ENCODE measurements at places on chromosomes 13 and 19.
A peak's percentile ranks its signal among the peaks of the same experiment; 100 is the strongest.

DNA sequence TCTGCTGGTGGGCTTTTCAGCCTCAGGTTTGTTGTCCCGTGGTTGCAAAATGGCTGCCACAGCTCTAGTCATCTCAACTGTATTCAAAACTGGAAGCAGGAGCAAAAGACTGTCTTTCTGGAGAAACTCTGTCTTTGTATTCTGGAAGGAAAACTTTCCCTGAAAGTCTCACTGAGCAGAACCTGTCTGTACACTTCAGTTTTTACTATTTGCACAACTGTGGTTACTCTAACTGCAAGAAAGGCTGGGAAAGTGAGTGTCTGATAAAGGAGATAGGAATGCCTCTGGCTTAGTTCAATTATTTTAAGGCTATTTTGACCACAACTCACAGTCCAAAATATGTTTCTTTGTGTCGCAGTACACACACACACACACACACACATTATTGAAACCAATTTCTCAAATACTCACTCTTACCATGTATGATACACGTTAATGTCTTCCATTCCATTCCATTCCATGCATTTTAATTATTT lies 49.7 kb upstream of the EHD2 start:
- DNase-seq = no peak

- DNase-seq = no peak
Measured at GRCh38 chr13:44899967-44900366, 89.3 kb downstream of the NUFIP1 start.

- DNase-seq = no peak
Measured at GRCh38 chr13:59279028-59279427, 884.7 kb downstream of the DIAPH3 start.

GRCh38 chr19:20472854-20473253 lies 92.7 kb downstream of the ZNF737 start:
- no peak for DNase-seq

- DNase-seq = no peak
Measured at GRCh38 chr13:111661776-111662175, 341.3 kb downstream of the TEX29 start.

DNA sequence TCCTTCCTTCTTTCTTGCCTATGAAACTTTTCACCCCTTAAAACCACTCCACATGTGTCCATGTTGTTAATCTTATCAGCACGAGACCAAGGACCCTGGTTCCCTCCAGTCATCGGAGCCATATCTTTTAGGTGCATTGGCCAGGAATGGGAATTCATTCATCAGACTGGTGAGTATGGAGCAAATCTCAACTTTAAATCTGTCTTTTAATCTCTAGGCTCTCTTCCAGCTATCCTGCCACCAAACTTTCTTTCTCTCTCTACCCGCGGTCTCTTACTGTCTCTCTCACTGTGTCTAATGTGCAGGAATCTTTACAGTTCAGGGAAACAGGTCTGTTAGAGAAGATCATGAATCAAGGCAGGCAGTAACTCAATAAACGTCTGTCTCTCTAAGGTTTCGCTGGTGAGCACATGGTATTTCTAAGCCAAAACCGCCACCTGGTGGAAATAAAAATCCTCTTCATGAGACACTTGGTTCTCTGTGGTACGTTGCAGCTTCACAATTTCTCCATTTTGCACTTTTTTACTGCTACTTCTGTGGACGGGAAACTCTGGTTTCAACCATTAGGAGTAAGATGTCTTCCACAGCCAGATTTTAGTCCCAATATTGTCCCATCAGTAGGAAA lies 16.1 kb downstream of the LGALS16 start:
- no peak for DNase-seq

DNA sequence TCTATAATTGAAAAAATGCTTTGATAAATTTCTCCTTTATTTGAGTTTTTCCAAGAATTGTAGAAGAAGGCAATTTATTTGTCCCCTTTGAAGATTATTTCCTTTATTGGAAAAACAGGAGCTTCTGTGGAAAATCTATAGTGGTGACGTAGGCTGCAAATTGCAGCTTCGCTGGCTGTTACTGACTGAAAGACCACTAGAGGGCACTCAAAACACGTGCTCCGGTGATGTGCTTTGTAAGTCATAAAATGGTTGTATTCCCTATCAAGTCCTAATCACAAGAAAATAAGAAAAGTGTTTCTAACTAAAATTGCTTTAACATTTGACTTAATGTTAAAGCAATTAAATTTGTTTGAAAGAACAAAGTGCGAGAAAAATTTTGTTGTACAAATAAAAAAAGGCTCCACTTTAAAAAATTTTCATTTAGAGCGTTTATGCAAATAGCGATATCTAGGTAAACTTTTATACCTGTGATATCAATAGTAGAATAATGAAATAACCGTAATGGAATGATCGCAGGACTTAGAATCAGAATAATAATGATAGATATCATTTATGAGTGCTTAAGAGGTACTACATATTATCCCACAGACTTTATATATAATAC lies 638.2 kb upstream of the SPRY2 start:
- no peak for DNase-seq

GRCh38 chr19:1064661-1065605 lies 2.0 kb upstream of the ARHGAP45 start:
- DNase-seq = peak; percentile 49

- DNase-seq = no peak
Measured at GRCh38 chr19:15452111-15453047, 2.6 kb upstream of the WIZ start.

- no peak for DNase-seq
Measured at GRCh38 chr13:89514534-89515312, 1832.8 kb upstream of the MIR17HG start.

DNA sequence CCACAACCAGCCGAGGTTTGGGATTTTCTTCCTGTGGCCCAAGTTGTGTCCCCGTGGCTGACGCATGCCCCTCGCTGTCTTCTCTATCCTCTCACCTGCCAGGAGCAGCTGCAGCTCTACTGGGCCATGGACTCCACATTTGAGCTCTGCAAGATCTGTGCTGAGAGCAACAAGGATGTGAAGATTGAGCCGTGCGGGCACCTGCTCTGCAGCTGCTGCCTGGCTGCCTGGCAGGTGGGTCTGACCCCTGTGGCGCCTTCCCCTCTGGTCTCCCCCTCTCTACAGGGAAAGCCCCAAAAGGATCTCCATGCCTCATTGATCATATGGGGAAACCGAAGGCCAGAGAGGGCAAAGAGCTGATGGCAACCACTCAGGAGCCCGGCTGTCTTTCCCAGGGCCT lies 14.6 kb downstream of the CBLC start:
- no peak for DNase-seq
